Mammary microvascular endothelial cell (primary cell): ENCODE measurements at places on chromosomes 7 and 10. TPM values are rescaled to one million over a fixed set of nuclear protein-coding genes. Genes with fewer than 3 reads are reported as not detected.

Gene NODAL
- total RNA-seq: not detected in 2 replicates

Gene HTR5A
- total RNA-seq: not detected in 2 replicates

Gene JAKMIP3
- under 0.01 TPM in 1 of 2 replicates, not detected in the other for total RNA-seq

Gene PON1
- total RNA-seq: not detected in 2 replicates

Gene RAMP3
- total RNA-seq: 7.0 and 8.8 TPM in 2 replicates

Gene TFEC
- total RNA-seq: 8.3 and 10.9 TPM in 2 replicates

Gene SEMA3C
- total RNA-seq: not detected in 2 replicates

Gene NYAP1
- total RNA-seq: 2.1 and 2.9 TPM in 2 replicates

Gene FEZF1
- not detected in 2 replicates for total RNA-seq

Gene MRC1
- 17.5 and 17.9 TPM in 2 replicates for total RNA-seq

Gene NPFFR1
- not detected in 2 replicates for total RNA-seq

Gene TPST1
- total RNA-seq: 14.9 and 15.3 TPM in 2 replicates

Gene PPIF
- total RNA-seq: 30.0 and 32.9 TPM in 2 replicates
